ENCODE measurements at places on chromosomes 11 and 22. TPM values are rescaled to one million over a fixed set of nuclear protein-coding genes. Genes with fewer than 3 reads are reported as not detected.

MMP10 gene
- total RNA-seq = 0.71 TPM

SHISA8 gene
- total RNA-seq = not detected

NELL1 gene
- not detected for total RNA-seq

NRIP3 gene
- total RNA-seq = 1.1 TPM

SMIM35 gene
- total RNA-seq = not detected

APLNR gene
- total RNA-seq = not detected
